ENCODE measurements at places on chromosomes 4 and X.

GRCh38 chr4:7191546-7192251 is 639 bp upstream of the SORCS2 start:
- no peak for DNase-seq

DNA sequence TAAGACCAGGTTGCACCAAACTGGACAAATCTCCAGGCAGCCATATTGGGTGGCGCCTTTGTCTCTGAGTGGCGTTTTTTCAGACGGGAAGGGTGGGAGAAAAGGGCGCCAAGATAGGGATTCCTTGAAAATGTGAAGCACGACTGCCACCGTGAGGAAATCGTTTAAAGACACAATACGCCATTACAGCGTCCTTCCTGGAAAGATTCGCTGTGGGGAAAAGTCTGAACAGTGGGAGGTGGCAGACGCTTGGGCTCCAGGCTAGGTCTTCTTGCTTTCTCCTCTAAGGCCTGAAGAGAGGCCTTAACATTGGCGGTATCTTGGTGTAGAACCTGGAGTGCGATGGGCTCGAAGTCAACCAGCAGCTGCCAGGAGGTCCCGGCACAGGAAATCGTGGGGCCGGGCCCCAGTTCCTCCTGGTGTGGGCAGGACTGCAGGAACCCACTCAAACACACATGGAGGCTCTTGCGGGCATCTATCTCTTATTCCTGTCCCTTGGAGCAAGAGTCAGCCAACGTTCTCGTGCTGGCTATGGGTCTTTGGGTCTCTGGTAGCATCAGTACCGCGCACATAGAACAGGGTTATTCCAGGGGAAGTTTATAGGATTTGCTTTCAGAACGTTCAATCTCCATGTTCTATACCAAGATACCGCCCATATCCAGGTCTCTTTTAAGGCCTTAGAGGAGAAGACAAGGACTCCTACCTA is 208.8 kb downstream of the OR13H1 start:
- DNase-seq = peak; percentile 6

DNA sequence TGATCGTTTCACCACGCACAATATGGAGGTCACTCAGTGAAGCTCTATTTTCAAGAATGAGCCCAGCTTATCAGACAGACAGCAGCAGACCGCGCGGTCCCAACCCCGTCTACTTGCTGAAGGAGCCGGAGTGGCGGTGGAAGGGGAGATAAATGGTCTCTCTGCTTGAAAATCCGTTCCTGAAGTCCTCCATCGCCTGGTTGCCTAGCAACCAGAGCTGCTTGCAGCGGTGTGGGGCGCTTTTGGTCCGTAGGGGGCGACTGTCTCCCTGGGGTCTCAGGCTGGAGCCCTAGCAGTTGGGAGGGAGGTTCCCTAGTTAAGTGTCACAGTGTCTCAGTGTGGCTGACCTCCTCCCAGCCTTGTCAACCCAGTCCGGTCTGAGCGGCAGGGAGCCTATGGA is 8.3 kb upstream of the DLG3 start:
- no peak for DNase-seq

DNA sequence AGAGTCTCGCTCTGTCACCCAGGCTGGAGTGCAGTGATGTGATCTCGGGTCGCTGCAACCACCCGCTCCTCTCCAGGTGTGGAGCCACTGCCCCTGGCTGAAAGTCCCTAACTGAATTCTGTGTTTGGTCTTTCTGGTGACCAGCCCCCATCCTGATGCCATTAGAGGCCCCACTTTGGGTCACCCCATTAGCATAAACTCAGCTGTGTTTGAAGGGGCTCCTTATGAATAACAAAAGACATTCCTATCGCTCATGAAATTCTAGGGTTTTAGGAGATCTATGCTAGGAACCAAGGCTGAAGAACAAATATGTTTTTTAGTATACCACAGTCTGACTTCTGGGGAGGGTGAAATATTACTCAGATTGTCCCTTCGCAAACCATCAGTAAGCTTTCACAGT is 652.9 kb downstream of the ADGRL3 start:
- DNase-seq = no peak
